ENCODE measurements at places on chromosomes 6 and 20.
A peak's percentile ranks its signal among the peaks of the same experiment; 100 is the strongest.

DNA sequence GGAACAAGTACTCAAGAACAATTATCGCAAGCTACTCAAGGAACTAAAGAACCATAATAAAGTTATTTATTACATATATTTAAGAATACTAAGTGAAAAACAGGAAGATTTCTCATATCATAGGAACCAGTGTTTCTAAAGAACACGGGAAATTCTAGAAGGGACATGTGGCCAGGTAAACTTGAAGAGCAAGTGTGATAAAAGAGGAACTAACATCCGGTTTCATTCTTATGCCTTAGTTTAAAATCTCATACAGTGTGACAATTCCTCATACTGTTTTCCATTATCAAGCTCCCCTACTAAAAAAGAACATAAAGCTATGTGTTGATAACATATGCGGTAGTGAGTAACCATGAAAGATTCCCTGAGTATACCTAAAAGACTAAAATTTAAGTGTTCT lies 163.5 kb upstream of the SHLD1 start:
- no peak for DNase-seq

DNA sequence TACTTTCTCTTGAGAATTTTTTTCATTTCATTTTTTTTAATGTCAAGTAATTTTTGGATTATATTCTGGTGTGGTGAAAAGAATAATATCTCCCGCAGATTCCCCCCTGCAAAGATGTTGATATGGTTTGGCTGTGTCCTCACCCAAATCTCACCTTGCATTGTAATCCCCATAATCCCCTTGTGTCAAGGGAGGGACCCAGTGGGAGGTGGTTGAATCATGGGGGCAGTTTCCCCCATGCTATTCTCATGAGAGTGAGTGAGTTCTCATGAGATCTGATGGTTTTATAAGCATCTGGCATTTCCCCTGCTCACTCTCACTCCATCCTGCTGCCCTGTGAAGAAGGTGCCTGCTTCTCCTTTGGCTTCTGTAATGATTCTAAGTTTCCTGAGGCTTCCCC lies 58.7 kb upstream of the PMEPA1 start:
- DNase-seq, result no peak

DNA sequence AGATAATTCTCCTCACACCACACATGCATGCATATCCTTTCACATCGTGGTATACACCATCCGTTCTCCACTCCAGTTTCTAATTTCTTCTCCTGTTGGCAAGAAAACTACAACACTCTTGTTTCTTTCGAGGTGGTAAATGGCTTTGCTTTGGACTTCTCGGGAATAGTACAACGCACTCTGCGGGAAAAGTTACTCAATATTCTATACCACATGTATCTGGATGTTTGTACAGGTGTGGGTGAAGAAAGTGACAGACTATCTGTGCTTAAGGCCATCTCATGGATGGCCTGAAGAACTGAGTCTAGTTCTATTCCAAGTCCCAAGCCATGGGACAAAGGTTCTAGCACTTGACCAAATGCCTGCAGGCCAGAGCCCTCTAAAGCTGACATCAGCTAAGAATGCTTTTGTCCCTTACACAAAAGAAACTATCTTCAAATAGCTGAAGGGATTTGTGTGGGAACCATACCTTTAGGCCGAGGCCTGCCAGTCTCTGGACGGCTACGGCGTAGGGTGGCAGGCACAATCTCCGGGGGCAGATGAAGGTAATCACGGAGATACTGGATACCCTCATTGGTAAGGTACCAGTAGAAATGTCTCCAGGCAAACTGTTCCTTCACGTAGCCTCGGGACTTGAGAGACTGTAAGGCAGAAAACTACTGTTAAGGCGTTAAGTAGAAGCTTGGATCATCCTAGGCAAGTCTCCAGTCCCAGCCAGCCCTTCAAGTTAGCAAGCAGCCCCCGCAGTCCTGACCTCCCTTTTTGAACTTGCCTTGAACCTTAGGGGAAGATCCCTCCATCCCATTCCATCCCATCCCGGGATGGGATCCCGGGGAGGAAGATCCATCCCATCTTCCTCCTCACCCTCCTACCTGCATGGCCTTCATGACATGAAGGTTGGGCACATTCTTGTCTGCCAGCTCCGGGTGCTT lies 1.4 kb downstream of the RPS10 start:
- no peak for DNase-seq

DNA sequence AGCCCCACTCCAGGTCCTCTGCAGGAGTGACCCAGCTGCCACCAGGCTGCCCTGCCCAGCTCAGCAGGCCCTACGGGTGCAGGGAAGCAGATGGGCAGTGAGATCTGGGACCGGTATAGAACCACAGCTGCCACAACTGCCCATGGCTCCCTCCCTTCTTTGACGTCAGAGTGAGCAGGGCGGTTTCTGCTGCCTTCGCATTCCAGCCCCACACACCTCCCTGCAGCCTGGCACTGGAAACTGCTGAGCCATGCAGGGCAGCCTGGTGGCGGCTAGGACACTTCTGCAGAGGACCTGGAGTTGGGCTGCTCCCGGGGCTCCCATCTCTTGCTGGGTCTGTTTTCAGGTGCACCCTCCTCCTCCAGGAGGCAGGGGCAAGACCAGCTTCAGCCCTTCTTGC lies 101.6 kb upstream of the CD93 start:
- no peak for DNase-seq

GRCh38 chr6:97189767-97190166 lies 93.2 kb downstream of the MMS22L start:
- peak; percentile 1 for DNase-seq

GRCh38 chr20:34842143-34842542 lies 16.7 kb upstream of the NCOA6 start:
- DNase-seq, result no peak

DNA sequence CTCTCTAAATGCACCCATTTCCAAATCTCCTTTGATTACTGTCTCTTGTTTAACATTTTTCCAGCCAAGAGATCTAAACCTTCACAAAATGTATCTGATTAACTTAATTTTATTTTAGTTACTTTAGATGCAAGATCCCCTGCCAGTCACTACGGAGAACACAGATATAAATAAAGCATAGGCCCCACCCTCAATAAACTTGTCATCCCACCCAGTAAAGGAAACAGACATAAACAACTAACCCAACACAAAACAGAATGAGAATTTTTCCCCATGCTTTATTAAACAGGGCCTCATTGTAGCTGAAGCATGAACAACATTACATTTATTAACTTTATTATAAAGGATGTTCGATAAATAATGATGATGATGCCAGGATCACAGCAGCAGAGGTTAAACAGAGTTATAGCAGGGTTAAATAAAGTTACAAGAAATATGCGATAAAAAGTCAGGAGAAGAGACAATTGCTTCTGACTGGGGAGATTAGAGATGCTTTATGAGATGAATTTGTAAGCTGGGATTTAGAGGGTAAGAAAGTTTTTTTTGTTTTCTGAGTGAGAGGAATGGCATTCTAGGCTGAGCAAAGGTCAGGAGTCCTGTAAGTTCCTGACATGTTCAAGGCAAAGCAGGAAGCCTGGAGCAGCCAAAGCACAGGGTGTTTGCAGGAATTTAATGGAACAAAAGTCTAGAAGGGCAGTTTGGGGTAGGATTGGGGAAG lies 41.1 kb downstream of the TFAP2A start:
- DNase-seq, result no peak

- DNase-seq, result no peak
These were observed 50.2 kb downstream of the GFRA4 start for GRCh38 chr20:3612795-3613572.

GRCh38 chr6:3310051-3310448 lies 51.3 kb downstream of the PSMG4 start:
- no peak for DNase-seq

GRCh38 chr6:45619211-45619760 lies 241.6 kb upstream of the SUPT3H start:
- DNase-seq, result no peak

GRCh38 chr6:107665382-107665781 lies 158.7 kb downstream of the SCML4 start:
- DNase-seq, result no peak

- DNase-seq, result no peak
These were observed 92.6 kb upstream of the SOX4 start for GRCh38 chr6:21501021-21501354.

GRCh38 chr20:51961964-51962761 lies 159.8 kb upstream of the SALL4 start:
- no peak for DNase-seq

DNA sequence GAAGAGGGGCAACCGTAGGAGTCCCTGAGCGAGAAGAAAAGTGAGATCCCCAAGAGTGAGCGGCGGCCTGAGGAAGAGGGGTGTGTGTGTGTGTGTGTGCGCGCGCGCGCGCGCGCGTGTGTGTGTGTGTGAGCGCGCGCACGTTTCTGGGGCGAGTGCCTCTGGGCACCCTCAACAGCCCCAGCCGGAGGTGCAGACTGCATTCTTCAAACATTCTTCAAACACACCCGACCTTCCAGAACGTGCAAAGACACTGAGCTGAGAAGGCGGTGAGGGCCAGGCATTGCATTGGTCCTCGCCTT lies 76.2 kb upstream of the FOXP4 start:
- peak; percentile 25 for DNase-seq

- DNase-seq, result no peak
These were observed 355.1 kb downstream of the HAO1 start for GRCh38 chr20:7585126-7585679.

DNA sequence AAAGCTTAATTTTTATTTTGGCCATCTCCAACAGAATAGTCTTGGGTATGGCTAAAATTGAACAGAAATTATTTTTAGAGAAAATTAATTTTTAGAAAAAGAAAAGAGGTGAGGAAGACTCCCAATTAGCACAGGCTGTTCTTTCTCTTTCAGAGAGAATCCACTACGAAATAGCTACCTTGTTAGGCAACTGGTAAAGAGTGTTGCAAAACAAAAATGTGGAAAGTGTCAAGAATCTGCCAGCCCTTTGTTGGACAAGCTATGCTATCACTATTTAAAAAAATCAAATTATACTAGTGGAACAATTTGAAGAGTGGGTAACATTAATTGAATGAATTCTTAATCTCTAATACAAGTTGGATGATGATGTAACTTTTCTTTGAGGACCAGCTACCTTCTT lies 19.2 kb upstream of the ZSCAN9 start:
- DNase-seq, result no peak

DNA sequence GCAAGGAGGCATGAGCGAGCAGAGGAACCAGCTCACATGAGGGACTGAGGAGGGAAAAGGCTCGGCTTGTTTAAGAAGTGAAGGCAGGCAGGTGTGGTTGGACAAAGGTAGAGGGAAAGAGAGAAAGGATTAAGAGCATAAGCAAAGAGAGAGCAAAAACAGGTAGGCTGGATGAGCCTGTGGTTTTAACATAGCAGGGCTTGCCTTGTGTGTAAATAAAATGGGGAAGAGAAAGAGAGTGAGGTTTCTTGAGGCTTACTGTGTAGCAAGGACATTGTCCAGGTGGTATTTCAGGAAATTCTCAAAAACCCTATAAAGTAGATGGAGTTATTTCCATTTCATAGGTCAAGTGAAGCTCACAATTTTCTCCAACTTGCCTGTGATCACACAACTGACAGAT lies 93.9 kb upstream of the HDAC2 start:
- DNase-seq, result no peak

- DNase-seq, result no peak
These were observed 233.8 kb downstream of the SYNDIG1 start for GRCh38 chr20:24703284-24703610.

- DNase-seq, result no peak
These were observed 4.0 kb downstream of the GJA1 start for GRCh38 chr6:121439475-121439874.

GRCh38 chr6:152267967-152268845 lies 369.0 kb downstream of the SYNE1 start:
- DNase-seq, result peak; percentile 30

- no peak for DNase-seq
These were observed 2.4 kb downstream of the AGPAT4 start for GRCh38 chr6:161271343-161272030.

GRCh38 chr6:37382994-37383765 lies 29.4 kb downstream of the RNF8 start:
- no peak for DNase-seq

- DNase-seq, result peak; percentile 87
These were observed 778 bp upstream of the LOC128125822 start for GRCh38 chr6:63571361-63572043.

DNA sequence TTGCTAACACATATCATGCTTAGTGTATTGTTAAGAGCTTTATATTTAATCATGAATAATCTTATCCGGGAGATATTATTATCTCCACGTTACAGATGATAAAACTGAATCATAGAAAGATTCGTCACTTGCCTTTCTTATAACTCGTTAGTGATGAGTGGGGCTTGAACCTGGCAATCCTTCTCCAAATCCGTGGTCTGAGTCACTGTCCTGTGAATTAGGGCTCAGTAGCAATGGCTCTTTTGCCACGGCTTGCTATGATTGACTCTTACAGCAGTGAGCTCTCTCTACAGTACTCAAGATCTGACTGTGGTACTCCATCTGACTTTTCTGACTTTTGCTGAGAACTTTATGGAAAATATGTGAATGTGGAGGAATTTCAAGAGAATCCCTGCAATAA lies 246.9 kb downstream of the PACRG start:
- DNase-seq, result no peak

GRCh38 chr6:69771158-69771906 lies 25.5 kb downstream of the LMBRD1 start:
- DNase-seq, result no peak

- no peak for DNase-seq
These were observed 96.2 kb downstream of the SMAP1 start for GRCh38 chr6:70763754-70764510.

GRCh38 chr6:138987643-138988468 lies at the start of gene REPS1:
REPS1 (minus strand) TSS chr6:138988253; CDS start chr6:138987682, 571 bp downstream.
- DNase-seq, result peak; percentile 90

- DNase-seq, result peak; percentile 91
These were observed 26.7 kb downstream of the SERPINB9 start for GRCh38 chr6:2876210-2877056.

GRCh38 chr6:16898640-16899396 lies 137.6 kb upstream of the ATXN1 start:
- DNase-seq, result no peak

- no peak for DNase-seq
These were observed 25.6 kb downstream of the CDH22 start for GRCh38 chr20:46282669-46283068.

DNA sequence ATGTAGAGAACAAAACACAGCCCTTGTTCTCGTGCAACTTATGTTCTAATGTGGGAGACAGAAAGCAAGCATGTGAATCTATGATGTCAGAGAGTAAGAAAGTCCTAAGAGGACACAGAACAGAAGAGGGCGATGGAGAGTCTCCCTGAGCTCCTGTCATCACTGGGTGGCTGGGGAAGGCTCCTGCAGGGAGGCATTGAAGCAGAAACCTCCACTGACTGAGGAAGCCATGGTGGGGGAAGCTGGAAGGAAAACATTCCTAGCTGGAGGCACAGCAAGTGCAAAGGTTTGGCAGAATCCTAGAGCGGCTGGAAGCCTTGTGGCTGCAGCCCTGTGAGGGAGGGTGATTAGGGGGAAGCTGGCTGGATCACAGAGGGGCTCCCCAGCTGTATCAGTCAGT lies 248.0 kb downstream of the CDH26 start:
- DNase-seq, result peak; percentile 49

GRCh38 chr6:18179770-18180356 lies 24.6 kb downstream of the KDM1B start:
- DNase-seq, result no peak

All from RWPE1 (cell line).